Left renal pelvis (tissue), 4 donors: ENCODE measurements at places on chromosomes 13 and 19.

DNA sequence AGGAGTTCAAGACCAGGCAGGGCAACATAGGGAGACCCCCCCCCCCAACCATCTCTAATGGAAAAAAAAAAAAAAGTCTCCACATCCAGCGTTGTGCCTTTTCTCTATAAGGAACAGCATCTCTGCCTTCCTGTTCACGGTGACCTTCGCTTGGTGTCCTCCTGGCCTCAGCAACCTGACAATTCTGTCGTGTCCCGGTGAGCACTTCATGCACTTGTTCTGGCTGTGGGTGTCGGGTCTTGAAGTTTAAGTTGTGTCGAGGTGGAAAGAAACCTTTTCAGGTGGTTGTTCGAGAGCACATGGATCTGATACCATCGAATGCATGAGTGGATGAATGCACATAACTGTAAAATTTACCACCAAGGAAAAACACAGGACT is 594 bp downstream of the ZNF559 start:
- no peak for DNase-seq

DNA sequence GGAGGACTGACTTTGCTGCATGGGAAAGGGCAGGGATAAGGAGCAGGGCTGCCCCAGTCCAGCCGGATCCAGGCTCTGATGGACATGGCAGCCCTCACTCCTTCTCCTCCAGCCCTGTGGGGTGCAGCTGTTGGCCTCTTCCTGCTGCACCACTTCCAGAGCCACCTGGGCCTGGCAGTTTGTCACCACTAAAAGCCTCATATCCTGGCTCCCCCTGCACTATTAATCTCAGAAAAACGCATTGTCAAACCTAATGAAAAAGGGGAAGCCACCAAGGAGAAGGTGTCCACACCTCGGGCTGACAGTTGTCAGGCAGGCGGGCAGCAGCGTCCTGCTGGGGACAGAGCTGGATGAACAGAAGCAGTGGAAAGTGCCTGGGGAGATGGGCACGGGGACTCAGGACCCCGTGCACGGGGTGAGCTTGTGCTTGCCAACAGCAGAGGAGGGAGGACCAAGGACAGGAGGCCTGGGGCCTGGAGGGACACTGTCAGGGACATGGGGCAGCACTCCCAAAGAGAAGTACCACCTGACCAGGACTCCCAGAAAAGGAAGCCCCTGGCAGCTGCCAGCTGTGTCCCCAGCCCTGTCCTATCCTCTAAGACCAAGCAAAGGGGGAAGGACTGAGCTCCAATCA is 151.1 kb upstream of the TSHZ3 start:
- no peak for DNase-seq

DNA sequence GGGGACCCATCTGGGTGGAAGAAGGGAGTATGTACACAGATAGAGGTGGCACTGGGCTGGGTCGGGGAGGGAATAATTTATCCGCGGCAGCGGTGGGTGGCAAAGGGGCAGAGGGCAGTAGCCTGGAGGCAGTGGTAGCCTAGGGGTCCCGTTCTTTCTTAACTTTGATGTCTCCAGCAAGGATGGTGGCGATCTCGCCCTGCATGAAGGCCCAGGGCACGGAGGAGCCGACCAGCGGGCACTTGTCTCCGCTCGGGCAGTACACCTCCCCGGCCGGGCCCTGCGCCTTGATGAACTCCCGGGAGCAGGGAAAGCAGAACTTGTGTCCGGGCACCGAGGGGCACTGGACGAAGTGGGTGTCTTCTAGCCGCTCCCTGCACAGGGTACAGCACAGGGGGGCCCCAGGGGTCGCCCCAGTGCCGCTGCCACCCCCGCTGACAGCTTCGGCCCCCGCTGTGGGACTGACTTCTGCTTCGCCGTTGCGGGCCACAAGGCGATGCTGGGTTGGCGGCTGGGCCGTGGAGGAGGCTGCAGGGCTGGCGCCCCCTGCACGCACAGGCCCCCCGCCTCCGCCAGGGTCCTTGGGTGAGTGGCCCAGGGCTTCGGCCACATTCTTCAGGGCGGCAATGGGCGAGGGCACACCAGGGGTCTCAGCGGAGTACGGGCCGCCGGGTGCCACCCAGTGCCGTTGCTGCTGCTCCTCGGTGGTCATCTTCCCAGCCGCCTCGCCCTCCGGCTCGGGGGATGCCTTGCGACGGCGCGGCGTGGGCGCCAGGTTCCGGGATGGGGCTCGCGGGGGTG is 1.9 kb downstream of the IRF2BP1 start:
- DNase-seq = no peak

GRCh38 chr19:52464798-52465470 is 11.6 kb downstream of the ZNF578 start:
- no peak for DNase-seq

DNA sequence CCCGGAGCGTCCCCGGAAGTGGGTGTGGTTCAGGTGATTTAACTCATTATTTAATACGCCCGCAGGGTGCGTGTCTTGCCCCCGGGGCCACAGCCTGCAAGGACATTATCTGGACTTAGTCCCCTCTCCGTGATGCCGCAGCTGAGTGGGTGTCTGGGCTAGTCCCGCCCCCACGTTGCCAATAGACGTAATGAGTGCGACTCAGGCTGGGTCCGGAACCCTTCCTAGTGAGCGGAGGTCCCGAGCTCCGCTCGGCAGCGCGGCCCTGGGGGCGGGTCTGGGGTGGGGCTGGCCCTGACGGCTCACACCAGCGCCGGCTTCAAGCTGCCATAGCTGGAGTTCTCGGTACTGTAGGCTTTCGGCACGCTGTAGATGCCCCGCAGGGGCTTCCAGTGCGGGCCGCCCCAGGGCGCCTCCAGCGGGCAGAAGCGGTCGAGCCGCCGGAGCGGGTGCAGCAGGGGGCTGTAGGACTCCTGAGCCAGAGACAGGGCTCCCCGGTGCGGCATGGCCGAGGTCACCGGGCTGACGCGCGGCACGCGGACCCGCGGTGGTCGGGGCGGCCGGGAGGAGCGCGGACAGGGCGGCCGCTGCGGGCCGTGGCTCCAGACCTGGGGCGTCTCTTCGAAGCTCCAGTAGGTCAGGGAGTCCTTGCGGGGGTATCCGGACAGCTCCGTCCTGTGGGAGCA is 918 bp upstream of the LHB start:
- no peak for DNase-seq

DNA sequence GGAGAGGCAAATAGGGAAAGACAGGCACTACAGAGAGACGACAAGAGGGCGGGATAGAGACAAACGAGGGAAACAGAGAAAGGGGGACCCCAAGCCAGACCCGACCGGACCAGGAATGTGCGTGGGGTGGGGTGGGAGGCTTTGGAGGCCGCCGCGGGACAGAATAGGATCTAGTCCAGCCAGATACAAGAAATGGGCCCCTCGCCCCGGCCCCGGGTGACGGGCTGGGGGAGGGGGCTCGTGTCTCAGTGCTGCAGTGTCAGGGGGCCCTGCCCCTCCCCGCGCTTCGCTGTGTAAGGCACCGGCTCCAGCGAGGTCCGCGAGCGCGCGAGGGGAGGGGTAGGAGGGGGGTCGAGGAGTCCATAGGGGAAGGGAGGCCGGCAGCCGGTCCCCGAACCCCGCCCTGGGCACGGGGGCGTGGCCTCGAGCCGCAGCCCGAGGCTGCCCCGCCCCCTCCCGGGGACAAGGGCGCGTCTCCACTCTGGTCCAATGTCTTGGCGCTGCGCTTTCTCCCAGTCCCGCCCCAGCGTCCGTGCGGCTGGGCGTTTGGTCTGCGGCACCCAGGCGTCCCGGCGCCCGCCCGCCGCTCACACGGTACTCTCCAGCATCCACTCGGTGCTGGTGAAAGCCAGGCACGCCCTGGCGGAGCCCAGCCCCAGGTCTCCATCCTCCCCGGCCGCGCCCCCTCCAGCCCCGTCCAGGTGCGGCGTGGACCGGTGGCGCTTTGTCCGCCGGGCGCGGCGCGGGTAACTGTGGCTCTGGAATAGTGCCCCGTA is 11.0 kb downstream of the IFNL1 start:
- no peak for DNase-seq

DNA sequence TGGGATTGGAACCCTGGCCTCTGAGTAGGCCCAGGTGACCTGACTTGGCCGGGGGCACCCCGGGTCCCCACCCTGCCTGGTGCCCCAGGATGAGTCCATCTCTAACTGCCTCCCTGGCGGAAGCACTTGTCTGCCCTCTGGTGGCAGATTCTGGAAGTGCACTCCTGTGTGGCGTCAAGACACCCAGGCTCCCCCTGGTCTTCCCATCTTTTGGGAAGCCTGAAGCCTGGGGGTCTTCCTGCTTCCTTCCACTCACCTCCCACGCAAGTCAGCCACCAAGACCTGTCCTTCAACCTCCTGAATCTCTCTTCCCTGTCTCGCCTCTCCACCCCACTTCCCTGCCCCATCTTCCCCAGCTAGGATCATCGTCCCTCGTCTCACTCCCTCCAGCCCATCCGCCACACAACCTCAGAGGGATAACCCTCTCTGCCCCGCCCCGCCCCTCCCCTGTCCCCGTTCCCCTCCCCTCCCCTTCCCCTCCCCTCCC is 7.4 kb downstream of the RABAC1 start:
- no peak for DNase-seq

- no peak for DNase-seq
Measured at GRCh38 chr19:16164222-16164890, 9.0 kb downstream of the CIB3 start.

DNA sequence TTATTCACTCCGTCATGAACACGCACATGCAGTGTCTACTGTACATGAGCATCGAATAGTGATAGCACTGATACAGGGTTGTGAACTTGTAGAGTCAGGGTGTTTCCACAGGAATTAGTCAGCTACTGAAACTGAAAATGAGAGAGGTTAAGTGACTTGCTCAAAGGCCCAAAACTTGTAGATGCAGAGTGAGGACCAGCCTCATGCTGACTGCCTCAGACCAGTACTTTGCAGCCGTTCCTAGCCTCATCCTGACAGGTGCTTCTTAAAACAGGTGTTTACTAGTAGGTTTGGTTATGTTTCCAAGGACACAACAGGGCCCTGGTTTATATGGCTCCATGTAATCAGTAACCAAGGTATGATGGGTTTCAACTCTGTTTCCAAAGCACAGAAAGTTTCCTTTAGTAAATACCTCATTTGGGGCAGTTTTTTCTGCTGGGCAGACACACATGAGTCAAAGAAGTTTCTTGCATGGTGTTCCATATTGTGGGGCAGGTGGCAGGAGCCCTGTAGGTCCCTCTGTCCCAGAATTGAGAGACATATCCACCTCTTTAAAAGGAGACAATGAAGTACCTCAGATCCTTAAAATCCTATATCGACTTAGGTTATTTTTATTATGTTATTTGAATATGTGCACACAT is 16.0 kb downstream of the FGF9 start:
- no peak for DNase-seq

DNA sequence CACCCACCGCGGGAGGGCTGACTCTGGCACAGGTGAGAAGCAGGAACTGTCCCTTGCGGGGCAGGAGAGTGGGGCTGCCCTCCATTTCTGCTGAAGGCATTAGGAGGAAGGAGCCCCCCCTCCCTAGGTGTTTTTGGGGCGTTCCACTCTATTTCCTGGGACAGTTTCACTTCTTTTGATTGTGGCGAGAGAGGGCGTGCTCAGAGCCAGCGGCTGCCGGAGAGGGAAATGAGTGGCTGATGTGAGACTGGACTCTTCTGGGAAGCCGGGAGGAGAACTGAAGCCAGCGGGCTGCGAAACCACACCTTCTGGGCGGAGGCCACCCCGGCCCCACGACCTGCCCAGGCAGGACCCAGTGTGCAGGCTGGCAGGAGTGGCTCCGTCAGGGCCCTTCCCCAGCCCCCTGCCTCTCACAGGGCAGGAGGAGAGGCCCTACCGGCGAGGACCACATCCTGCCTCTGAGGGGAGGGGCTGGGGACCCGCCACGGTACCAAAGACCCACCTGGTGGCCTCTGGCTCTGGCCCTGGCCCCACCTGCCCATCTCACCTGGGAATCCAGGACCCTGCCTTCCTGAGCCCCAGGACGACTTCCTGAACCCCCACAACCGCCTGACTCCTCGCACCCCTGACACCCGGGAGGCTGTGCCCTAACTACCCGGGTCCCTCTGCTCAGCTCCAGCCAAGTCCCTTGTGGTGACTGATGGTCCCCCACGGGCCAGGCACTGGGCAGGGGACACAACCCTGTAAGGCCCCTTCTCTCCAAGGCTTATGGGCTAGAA is 25.9 kb downstream of the MPND start:
- DNase-seq = no peak

- no peak for DNase-seq
Measured at GRCh38 chr19:47272448-47273312, 2.0 kb upstream of the INAFM1 start.

DNA sequence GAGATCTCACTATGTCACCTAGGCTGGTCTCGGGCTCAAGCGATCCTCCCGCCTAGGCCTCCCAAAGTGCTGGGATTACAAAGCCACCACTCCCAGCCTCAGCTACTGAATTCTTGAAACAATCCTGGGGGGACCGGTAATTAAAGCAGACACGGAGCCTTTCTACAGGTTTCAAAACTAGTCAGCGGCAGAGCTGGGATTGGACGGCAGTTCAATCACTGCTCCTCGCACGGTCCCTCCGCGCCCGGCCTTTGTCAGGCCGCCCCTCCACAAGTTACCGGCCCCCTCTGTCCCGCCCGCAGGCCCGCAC is 229 bp downstream of the BORCS8 start:
- no peak for DNase-seq
